ENCODE measurements at places on chromosomes 5 and 9. TPM values are rescaled to one million over a fixed set of nuclear protein-coding genes. Genes with fewer than 3 reads are reported as not detected.

DNA sequence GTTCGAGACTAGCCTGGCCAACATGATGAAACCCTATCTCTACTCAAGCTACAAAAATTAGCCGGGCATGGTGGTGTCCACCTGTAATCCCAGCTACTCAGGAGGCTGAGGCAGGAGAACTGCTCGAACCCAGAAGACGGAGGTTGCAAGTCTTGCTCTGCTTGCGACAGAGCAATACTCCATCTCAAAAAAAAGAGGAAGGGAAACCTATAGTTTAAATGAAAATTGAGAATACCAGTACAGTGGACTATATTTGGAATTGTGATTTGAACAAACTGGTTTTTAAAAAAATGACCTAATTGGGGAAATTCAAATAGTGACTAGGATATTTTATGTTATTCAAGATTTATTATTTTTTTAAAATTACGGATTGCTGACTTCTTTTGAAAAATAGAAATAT lies 33.2 kb downstream of the DIAPH1 start:
- no peak for DNase-seq

- no peak for DNase-seq
These were observed 189.4 kb downstream of the FANCC start for GRCh38 chr9:95128177-95128524.

- no peak for DNase-seq
These were observed 1275.6 kb upstream of the CDH9 start for GRCh38 chr5:28313953-28314352.

GRCh38 chr9:77731008-77731698 lies 83.0 kb upstream of the GNA14 start:
- no peak for DNase-seq

Gene RNF180
- total RNA-seq: 3.8 TPM

Data from endodermal cell (in vitro differentiated cells).